A549 treated with CpdA at 1 μM for 4 hours (cell line): ENCODE measurements at places on chromosomes 3 and 15. TPM values are rescaled to one million over a fixed set of nuclear protein-coding genes. Genes with fewer than 3 reads are reported as not detected.

The GOLGA8G gene
- total RNA-seq, result 0.02 TPM in 1 of 5 replicates, not detected in the others

The COL6A5 gene
- not detected in 5 replicates for total RNA-seq

The CHRNA7 gene
- 3.1 to 4.2 TPM (median 4.0 TPM) in 5 replicates for total RNA-seq

The RASGRP1 gene
- total RNA-seq, result 0.26 to 0.38 TPM (median 0.30 TPM) in 5 replicates

The FBXL22 gene
- 0.16 to 0.50 TPM (median 0.27 TPM) in 5 replicates for total RNA-seq

The KNG1 gene
- not detected in 5 replicates for total RNA-seq

The TIGIT gene
- not detected in 5 replicates for total RNA-seq

The TNFAIP8L3 gene
- 3.9 to 6.0 TPM (median 4.7 TPM) in 5 replicates for total RNA-seq

The GCSAM gene
- not detected in 5 replicates for total RNA-seq

The ERICH6 gene
- total RNA-seq, result 0.05 TPM in 1 of 5 replicates, not detected in the others

The COL6A6 gene
- total RNA-seq, result not detected in 5 replicates

The TRIM59 gene
- total RNA-seq, result 8.9 to 10.8 TPM (median 9.3 TPM) in 5 replicates

The C3orf22 gene
- not detected in 5 replicates for total RNA-seq

The CRYBG3 gene
- total RNA-seq, result 6.4 to 12.2 TPM (median 6.9 TPM) in 5 replicates

The LMCD1 gene
- 73.2 to 92.8 TPM (median 76.8 TPM) in 5 replicates for total RNA-seq

The GRK7 gene
- 0.02 to 0.06 TPM (median 0.03 TPM) in 3 of 5 replicates, not detected in the others for total RNA-seq

The DLL4 gene
- 0.62 to 0.68 TPM (median 0.65 TPM) in 5 replicates for total RNA-seq

The SLC28A2 gene
- not detected in 5 replicates for total RNA-seq

The APBA2 gene
- total RNA-seq, result 17.2 to 21.8 TPM (median 18.3 TPM) in 5 replicates

The MESP2 gene
- 0.41 to 0.73 TPM (median 0.51 TPM) in 4 of 5 replicates, not detected in the other for total RNA-seq

The GOLGA8Q gene
- total RNA-seq, result 0.10 to 0.38 TPM in 2 of 5 replicates, not detected in the others

The CYP8B1 gene
- total RNA-seq, result not detected in 5 replicates

The KIAA1143 gene
- total RNA-seq, result 10.8 to 17.7 TPM (median 16.5 TPM) in 5 replicates

The MASP1 gene
- total RNA-seq, result 0.01 to 0.05 TPM in 2 of 5 replicates, not detected in the others

The CDC25A gene
- 9.1 to 11.3 TPM (median 9.8 TPM) in 5 replicates for total RNA-seq

The SNRPN gene
- 93.5 to 103 TPM (median 99.9 TPM) in 5 replicates for total RNA-seq

The PTH1R gene
- total RNA-seq, result 0.37 to 0.52 TPM (median 0.48 TPM) in 4 of 5 replicates, not detected in the other

The NR1I2 gene
- not detected in 5 replicates for total RNA-seq

The TRH gene
- not detected in 5 replicates for total RNA-seq

The GHSR gene
- total RNA-seq, result not detected in 5 replicates

The C3orf80 gene
- 1.9 to 2.3 TPM (median 2.1 TPM) in 5 replicates for total RNA-seq

The IQCF5 gene
- not detected in 5 replicates for total RNA-seq

The KBTBD13 gene
- total RNA-seq, result not detected in 5 replicates

The RSL24D1 gene
- 87.0 to 125 TPM (median 101 TPM) in 5 replicates for total RNA-seq

The INKA1 gene
- 1.6 to 2.1 TPM (median 2.0 TPM) in 5 replicates for total RNA-seq

The GLDN gene
- not detected in 5 replicates for total RNA-seq

The RETNLB gene
- not detected in 5 replicates for total RNA-seq

The ZBBX gene
- not detected in 5 replicates for total RNA-seq

The LRRC34 gene
- total RNA-seq, result not detected in 5 replicates

The SUSD5 gene
- 3.2 to 4.3 TPM (median 3.5 TPM) in 5 replicates for total RNA-seq

The ZNF80 gene
- not detected in 5 replicates for total RNA-seq

The LRRN1 gene
- total RNA-seq, result not detected in 5 replicates
